ENCODE measurements at places on chromosomes 6 and 20.

DNA sequence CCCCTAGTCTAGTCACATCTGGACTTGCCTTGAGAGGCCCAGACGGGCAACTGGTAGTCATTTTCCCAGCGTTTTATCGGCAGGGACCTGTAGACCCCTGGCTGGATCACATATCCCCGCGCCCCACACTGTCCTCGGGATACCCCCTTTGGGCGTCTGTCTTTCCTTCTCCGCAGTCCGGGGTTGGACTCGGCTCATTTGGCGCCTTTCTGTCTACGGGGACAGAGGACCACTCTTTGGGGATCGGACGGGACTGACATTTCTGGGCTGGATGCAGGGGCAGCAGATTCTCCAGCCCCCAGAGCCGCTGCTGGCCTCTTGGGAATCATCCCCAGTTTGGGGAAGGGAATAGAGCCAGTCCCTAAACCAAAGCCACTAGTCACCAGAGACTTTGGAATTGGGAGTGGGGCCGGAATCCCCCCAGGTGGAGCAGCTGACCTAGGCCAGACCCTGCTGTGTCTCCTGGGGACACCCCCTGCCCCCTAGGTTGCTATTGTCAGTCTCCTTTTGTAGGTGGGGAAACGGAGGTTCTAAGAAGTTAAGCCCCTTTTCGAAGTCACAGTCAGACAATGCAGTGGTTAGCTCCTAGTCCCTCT is 734 bp downstream of the FAM110A start:
- no peak for DNase-seq

DNA sequence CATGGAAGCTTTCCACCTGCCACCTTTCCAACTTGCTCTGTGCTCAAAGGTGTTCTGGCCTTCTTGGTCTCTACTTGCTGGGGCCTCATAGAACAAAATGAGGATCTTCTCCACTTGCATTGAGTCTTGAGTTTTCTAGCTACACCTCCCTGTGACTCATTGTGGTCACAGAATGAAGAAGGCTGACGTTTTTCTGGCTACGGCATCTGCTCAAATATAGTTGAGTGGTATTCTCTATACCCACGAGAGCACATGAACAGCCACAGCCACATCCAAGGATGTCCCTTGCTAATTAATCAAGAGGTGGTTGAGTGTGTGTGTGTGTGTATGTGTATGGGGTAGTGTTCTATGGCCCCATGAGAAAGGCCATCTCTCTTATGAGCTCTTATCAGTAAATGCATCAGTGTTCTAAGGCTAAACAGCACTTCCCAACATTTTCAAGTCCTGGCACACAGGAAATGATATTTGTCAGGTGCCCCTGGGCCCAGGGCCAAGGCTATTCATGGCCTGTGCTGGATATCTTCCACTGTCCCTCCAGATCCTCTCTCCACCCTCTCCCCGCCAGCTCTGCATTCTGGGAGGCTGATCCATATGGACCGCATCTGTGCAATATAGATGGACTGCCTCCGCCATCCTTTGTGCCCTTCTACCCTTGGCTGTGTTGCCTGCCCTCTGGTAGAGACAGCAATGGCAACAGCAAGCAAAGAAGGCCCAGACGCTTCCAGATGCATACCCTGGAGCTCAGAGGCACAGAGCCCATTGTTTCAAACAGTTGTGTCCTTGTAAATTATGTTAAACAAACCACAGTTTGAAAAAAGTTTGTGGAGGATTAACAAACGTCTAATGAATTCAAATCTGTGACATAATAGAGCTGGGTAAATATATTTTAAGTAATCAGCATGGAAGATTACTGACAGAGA is 150.2 kb downstream of the LRFN2 start:
- no peak for DNase-seq

GRCh38 chr6:108630050-108630714 is 69.5 kb downstream of the FOXO3 start:
- no peak for DNase-seq

GRCh38 chr6:132361101-132361500 is 40.2 kb downstream of the MOXD1 start:
- no peak for DNase-seq

- DNase-seq = no peak
Measured at GRCh38 chr20:48011025-48011424, 225.7 kb upstream of the SULF2 start.

- no peak for DNase-seq
Measured at GRCh38 chr6:29827579-29828470, at the start of gene HLA-G. Gene HLA-G, plus strand, starts transcription at chr6:29827825. Its CDS starts 20 bp downstream, at chr6:29827845.

DNA sequence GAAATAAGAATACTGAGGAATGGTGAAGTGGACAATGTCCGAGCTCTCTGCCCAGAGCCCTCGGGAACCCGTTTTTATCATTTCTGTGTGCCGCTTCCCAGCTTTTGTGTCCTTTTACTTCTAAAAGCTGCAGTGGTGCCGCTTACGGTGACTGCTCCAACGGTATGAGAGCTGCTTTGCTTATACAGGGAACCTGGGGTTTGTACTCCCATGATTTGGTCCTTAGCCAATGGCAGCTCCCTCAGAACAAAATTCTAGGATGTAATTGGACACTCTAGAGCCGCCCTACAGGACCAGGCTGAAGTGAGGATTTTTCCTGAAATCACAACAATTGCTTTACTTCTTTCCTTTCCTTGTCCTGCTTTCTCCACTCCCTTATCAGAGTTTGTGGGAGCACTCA is 24.2 kb upstream of the PCSK2 start:
- no peak for DNase-seq

- no peak for DNase-seq
Measured at GRCh38 chr6:86964029-86964579, 26.8 kb downstream of the HTR1E start.

GRCh38 chr6:16331384-16332174 is 93.2 kb downstream of the GMPR start:
- DNase-seq = peak; percentile 66

- no peak for DNase-seq
Measured at GRCh38 chr6:6728169-6728941, 139.8 kb downstream of the LY86 start.

- no peak for DNase-seq
Measured at GRCh38 chr20:57904314-57905105, 194.7 kb upstream of the PMEPA1 start.

GRCh38 chr6:157538168-157538567 is 157.2 kb downstream of the ZDHHC14 start:
- no peak for DNase-seq

GRCh38 chr20:9551808-9552550 is 37.6 kb downstream of the LAMP5 start:
- no peak for DNase-seq

GRCh38 chr6:45681860-45682511 is 304.3 kb upstream of the SUPT3H start:
- peak; percentile 49 for DNase-seq

DNA sequence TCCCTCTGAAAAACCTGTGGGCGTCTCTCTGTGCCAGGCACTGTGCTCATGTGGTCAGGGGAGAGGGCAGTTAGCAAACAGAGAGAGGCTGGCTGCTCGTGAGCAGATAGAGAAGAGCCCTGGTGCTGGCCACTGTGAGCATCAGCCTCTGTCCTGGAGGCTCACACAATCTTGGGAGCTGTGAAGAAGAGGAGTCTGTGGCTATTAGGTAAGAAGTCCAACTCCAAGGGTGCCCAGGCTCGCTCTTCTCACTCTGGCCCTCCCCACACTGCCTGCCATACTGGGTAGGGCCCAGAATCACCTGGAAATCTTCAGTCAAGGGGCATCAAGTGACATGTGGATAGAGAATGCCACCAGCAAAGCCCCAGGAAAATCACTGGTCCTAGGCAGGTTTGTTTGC is 14.1 kb downstream of the SCML4 start:
- no peak for DNase-seq

DNA sequence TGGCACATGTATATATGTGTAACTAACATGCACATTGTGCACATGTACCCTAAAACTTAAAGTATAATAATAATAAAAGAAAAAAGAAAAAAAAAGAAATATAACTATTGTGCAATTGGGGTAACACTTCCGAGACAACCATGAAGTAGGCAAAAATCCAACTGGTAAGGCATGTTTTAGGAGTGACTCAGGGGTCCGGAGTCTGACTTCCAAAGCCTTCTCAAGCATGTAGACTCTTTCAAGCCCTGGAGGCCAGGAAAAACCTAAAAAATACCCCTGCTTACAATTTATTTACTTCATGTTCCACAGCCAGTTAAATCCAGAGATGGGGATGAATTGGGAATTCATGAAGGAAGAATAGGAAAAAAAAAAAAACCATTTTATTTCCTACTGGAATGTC is 161.3 kb upstream of the PHACTR1 start:
- DNase-seq = no peak

GRCh38 chr6:133083248-133083967 is 157.7 kb upstream of the EYA4 start:
- no peak for DNase-seq

DNA sequence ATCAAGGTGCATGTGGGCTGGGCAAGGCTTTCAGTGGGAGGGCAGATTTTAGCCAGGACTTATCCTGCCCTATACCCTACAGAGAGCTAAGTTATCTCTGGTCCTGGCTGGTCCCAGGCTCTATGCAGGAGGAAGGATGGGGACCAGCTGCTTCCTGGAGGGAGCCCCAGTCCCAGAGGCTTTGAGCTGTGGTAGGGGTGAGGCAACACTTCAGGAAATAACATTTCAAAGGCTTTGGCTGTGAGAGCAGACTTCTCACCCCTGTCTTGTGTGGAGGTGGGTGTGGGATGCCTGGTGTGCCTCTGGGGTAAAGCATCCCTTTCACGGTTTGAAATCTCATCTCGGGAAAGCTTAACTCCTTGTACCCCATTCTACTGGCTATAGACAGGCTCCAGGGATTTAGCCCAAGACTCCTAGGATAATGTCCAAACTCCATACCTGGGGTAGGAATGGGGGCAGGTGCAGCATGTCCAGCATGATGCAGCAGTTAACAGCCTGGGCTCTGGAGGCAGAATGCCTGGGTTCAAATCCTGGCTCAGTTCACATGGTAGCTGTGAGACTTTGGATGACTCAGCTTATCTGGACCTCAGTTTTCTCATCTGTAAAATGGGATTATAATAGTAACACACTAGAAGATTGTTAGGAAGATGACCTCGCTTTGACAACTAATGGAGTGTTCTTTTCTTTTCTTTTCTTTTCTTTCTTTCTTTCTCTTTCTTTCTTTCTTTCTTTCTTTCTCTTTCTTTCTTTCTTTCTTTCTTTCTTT is 27.5 kb upstream of the SIRPA start:
- DNase-seq = no peak

- no peak for DNase-seq
Measured at GRCh38 chr6:67633058-67633457, 1002.0 kb upstream of the ADGRB3 start.

- no peak for DNase-seq
Measured at GRCh38 chr6:5403076-5403475, 141.8 kb downstream of the FARS2 start.

- no peak for DNase-seq
Measured at GRCh38 chr6:113763311-113763766, 93.8 kb upstream of the MARCKS start.

GRCh38 chr6:28757429-28758045 is 166.2 kb downstream of the TRIM27 start:
- no peak for DNase-seq

- DNase-seq = no peak
Measured at GRCh38 chr6:43192911-43193310, 10.9 kb downstream of the CUL9 start.

GRCh38 chr6:29653452-29654038 is 3.3 kb upstream of the MOG start:
- DNase-seq = peak; percentile 29

- DNase-seq = no peak
Measured at GRCh38 chr6:5541751-5542432, 280.6 kb downstream of the FARS2 start.

- DNase-seq = no peak
Measured at GRCh38 chr6:136506124-136506799, 44.0 kb downstream of the MAP7 start.

DNA sequence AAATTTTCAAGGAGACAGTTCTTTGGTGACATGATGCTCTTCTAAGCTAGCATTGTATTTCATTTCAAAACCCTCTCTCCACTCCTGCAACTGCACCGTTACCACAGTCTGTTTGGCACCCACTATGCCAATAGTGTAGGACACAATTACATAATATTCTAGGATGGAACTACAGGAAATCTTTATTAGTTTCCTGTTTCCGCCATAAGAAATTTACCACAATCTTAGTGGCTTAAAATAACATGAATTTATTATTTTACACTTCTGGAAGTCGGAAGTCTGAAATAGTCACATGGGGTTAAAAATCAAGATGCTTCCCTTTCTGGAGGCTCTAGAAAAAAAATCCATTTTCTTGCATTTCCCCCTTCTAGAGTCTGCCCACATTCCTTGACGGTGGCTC is 733.1 kb downstream of the HDGFL1 start:
- no peak for DNase-seq

- DNase-seq = no peak
Measured at GRCh38 chr20:45672765-45673164, 2.7 kb upstream of the WFDC11 start.

DNA sequence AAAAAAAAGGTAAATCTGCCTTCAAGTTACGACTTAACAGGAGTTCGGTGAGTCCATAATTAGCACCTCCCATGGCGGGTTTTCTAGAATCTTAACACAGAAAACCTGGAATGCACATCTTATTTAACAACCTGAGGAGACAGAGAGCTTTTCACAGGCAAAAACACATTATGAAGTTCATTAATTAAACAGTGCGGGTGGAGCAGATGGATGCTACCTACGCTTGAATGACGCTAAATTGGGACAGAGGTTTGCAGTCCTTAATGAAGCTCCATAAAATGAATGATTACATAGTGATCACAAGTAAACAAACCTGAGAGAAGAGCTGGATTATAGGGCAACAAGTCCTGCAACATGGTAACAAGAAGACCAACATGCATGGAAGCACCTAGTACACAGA is 81.0 kb downstream of the INSM1 start:
- DNase-seq = no peak

DNA sequence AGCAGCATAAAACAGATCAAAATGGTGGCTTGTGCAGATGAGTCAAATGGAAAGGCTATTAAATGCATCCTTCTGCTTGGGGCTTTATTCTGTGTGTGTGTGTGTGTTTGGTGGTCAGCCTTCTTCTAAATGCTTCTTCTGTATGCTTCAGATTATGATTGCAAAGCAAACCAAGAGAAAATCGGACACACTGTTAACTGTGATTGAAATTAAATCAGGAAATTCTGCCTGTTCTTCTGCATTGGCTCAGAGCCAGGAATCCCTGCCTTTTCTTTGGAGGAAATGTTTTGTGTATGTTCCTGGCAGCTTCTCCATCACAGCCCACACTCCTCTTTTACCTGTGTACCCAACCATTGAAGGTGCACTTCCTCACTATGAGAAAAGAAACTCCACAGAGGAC is 22.3 kb upstream of the PDE10A start:
- no peak for DNase-seq

GRCh38 chr20:46213946-46214823 is 94.1 kb downstream of the CDH22 start:
- DNase-seq = no peak

DNA sequence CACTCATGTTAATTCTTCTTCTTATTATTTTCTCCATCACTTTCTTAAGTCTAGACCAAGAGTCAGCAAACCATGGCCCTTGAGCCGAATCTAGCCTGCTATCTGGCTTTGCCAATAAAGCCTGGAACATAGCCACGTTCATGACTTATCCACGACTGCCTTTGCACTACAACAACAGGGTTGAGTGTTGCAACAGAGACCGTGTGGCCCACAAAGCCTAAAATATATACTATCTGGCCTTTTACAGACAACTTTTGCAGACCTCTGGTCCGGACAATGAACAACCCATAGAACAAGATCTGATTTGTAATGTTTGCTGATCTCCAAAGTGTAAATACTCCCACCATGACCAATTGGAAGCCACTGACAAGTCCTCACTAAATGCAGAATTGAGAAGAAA is 140.5 kb upstream of the CDYL start:
- no peak for DNase-seq

GRCh38 chr6:74853991-74854390 is 351.9 kb downstream of the COL12A1 start:
- DNase-seq = no peak

- DNase-seq = no peak
Measured at GRCh38 chr6:4176907-4177306, 41.5 kb upstream of the ECI2 start.
